Progenitor cell of endocrine pancreas (in vitro differentiated cells): ENCODE measurements at places on chromosomes 13 and 19.

GRCh38 chr19:6015841-6016545, 38.1 kb upstream of the RANBP3 start:
- no peak for DNase-seq

- DNase-seq, result no peak
These were observed 1.2 kb upstream of the EEF2 start for GRCh38 chr19:3986260-3987041.

- no peak for DNase-seq
These were observed 6.9 kb upstream of the ZNF253 start for GRCh38 chr19:19858751-19859150.

GRCh38 chr13:27472941-27473340, 22.6 kb upstream of the MTIF3 start:
- no peak for DNase-seq
